HCT116 (cell line): ENCODE measurements at places on chromosomes 5 and 9.

GRCh38 chr5:120293796-120294195 lies 170.3 kb upstream of the PRR16 start:
- DNase-seq = no peak

GRCh38 chr5:89447027-89447426 lies 564.0 kb upstream of the MEF2C start:
- DNase-seq = no peak

DNA sequence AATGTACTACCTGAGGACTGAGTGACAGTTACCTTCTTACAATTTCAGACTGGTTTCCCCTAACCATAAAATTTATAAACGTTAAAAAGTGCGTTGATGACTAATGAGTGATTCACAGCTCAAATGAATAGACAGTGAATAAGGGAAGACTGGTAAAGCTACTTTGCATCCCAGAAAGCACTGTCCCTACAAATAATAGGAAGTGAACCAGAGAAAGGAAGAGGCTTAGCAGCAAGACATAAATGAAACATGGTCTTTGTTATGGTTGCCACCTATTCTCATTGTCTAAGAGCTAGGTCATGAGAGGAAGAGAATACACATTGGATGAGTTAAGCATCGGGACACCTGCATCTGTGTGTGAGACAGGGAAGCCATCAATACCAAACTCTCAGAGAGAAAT lies 849.2 kb downstream of the TAF11L14 start:
- no peak for DNase-seq

DNA sequence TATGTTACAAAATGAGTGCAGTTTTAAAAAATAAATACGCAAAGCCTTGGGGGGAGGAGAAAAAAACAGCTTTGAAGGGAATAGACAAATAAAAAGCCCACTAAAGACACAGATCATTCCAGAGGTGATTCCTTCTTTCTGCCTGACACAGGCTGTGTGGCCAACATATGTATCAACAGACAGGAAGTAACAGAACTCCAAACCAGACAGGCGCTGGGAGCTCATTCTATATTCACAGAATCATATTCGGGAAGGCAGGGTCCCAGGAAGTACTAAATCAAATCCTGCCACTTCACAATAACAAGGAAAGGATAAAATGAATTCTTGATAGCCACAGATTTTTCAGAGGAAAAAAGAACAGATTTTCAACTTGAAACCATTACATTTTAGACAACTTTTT lies 62.1 kb downstream of the SEMA5A start:
- no peak for DNase-seq

- DNase-seq = no peak
Measured at GRCh38 chr5:123763201-123763600, 251.2 kb downstream of the CSNK1G3 start.

DNA sequence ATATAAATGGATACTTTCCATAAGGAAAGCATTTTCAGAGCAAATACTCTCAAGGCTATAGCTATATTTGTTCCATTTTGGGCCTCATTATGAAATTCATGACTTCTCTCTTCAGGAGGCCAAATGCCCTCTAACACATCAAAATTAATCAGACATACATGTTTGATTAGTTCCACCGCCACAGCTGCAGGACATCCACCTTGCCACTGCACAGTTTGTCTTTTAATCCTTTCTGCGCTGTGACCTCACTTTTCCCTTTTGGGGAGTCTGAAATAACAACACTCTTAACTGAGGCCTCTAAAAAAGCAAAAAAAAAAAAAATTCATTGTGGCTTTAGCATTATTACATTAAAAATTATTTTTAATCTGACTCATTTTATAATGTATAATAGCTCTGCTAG lies 279.1 kb upstream of the CDH12 start:
- DNase-seq = no peak
